ENCODE measurements at places on chromosomes 12 and 14.

- no peak for DNase-seq
These were observed 15.2 kb downstream of the STON2 start for GRCh38 chr14:81384900-81385299.

- no peak for DNase-seq
These were observed 821.3 kb upstream of the TMEM132C start for GRCh38 chr12:127445581-127446139.

GRCh38 chr12:77795699-77796098 lies 35.0 kb upstream of the NAV3 start:
- no peak for DNase-seq

- no peak for DNase-seq
These were observed 32.0 kb downstream of the RTL1 start for GRCh38 chr14:100871234-100872186.

GRCh38 chr12:119989731-119990381 lies 820 bp downstream of the BICDL1 start:
- DNase-seq: peak; percentile 76

DNA sequence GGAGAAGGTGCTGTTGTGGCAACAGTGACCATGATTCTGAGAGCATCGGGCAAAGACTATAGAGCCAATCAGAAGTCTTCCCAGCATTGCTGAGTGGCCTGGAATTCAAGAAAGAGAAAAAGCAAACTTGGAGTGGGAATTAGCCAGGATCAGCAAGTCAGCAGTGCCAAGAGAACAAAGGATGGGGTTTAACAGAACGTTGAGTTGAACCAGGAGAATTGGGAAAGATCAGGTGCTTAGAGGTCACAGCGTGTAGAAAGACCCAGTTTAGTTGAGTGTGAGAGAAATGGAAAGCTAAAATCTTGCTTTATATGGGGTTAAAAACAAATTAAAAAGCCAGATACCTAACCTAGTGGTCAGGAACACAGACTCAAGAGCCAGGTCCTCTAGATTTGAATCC lies 90.5 kb upstream of the DNM1L start:
- no peak for DNase-seq

DNA sequence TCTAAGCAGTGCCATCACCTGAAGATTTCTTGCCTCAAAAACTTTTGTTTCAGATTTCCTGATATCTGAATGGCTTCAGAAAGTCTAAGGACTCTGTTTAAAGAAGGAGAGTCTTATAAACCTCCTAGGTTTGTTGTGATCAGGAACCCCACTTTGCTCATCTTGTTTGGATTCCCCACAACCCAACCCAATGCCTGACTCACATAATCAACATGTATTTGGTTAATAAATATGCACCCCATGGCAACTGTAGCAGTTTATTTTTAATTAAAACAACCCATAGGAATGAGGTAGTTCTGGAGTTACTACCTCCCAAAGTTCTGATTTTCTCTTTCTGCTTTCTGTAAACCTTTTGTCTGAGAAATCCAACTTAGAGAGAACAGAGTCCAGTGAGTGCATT lies 51.5 kb downstream of the DBX2 start:
- no peak for DNase-seq

DNA sequence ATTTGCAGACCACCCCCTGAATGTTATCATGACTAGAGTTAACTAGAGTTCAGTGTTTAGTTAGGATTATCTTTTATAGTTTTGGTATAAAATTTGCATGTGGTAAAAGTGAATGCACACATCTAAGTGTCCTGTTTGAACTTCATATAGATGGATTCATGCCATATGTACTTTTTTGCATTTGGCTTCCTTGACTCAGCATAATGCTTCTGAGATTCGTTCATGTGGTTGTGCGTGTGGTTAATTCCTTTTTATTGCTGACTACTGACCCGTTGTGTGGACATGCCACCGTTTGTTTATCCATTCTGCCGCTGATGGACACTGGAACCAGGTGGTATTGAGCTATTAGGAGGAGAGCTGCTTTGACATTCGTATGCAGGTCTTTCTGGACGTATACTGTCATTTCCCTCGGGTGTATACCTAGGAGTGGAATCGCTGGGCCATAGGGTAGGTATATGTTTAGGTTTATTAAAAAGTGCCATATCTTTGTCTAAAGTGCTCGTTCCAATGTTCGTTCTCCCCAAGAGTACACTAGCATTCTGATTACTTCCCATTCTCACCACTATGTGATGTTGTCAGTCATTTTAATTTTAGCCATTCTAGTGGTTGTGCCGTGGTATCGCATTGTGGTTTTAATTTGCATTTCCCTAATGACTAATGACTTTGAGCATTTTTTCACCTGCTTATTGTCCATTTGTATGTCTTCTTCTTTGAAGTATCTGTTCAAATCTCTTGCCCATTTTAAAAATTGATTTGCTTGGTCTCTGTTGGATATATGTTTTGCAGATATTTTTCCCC lies 37.7 kb downstream of the RIN3 start:
- no peak for DNase-seq

- no peak for DNase-seq
These were observed 290.8 kb upstream of the MDGA2 start for GRCh38 chr14:47966076-47966810.

DNA sequence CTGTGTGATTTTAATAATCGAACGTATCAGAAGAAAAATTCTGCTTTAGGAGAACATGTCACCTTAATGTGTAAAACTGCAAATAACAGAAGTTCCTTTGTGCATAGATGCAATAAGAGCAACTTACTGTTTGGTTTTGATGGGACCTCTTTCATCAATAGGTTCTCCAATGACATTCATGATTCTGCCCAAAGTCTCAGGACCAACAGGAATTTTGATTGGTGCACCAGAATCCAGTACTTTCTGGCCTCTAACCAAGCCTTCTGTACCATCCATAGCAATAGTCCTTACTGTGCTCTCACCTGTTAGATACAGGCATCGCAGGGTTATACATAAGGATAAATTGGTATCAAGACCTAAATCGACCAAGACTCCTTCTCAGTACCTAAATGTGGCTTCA lies 1.1 kb downstream of the ATP5F1B start:
- DNase-seq: no peak

DNA sequence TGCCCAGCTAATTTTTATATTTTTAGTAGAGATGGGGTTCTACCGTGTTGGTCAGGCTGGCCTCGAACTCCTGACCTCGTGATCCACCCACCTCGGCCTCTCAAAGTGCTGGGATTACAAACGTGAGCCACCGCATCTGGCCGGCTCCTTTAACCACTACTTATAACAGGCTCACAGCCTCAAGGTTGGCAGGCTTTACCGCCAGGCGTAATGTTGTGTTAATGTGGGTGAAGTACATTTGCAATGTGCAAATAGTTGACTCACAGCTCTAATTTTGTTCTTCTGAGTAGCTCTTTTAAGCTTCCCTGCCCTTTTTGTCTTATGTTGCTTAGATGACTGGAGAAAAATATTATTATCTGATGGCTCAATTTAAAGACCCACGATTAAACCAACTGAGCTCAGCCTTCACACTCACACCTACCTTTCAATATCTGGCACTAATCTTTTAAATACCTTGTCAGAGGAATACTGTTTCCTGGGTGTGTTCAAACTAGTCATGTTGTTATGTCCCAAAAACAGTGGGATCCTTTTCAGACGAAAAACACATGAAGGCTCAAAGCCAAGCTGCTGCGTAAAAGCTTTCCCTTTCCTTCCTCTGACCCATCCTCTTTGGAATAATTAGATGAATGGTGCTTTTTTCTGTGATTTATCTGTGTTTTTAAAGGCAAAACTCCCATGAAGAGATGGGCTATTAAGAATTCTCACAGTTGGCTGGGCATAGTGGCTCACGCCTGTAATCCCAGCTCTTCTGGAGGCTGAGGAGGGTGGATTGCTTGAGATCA lies 57.2 kb upstream of the USP44 start:
- no peak for DNase-seq

DNA sequence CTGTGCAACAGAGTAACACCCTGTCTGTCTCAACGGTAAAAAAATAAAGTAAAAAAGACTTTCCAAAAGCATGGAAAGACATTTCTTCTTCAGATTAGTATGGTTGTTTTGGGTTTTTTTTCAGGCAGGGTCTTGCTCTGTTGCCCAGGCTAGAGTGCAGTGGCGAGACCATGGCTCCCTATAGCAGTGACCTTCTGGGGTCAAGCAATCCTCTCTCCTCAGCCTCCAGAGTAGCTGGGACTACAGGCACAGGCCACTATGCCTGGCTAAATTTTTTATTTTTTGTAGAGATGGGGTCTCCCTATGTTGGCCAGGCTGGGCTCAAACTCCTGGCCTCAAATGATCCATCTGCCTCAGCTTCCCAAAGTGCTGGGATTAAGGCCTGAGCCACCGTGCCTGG lies 72.8 kb downstream of the KDM2B start:
- no peak for DNase-seq

DNA sequence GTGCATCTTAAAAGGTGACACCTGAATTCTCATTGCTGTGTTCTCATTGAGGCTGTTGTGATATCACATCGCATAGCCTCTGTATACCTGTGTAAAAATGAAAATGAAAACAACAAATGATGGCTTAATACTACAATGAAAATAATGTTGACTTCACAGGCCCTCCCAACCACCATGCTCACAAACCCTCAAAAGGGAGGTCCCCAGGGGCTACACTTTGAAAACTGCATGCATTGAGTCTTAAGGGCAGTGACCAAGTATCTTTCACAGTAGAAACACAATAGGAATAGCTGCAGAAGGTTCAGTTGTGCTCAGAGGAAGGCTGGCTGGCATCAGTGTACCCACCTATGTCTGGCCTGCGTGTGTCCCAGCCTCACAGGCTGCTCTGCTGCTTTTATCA lies 27.6 kb upstream of the KCNK13 start:
- DNase-seq: no peak

GRCh38 chr14:104563742-104564615 lies 15.6 kb upstream of the C14orf180 start:
- peak; percentile 76 for DNase-seq

- no peak for DNase-seq
These were observed 100.7 kb downstream of the DUSP16 start for GRCh38 chr12:12461923-12462315.

GRCh38 chr12:31582155-31582554 lies 8.8 kb downstream of the DENND5B start:
- no peak for DNase-seq

- peak; percentile 70 for DNase-seq
These were observed 139.6 kb downstream of the PRKCH start for GRCh38 chr14:61460718-61461611.

DNA sequence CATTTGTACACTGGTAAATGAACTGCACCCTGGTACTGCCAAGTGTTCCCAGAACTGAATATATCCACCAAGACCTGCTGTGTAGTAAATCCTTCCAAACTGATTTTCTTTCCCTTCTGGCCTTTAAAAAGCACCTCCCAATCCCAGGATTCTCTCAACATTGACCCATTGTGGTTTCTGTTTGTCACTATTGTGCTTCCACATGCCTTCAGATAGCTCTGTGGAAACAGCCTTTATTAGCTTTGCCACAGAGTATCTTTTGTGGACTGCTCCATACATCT lies 949 bp upstream of the KIF21A start:
- DNase-seq: no peak

DNA sequence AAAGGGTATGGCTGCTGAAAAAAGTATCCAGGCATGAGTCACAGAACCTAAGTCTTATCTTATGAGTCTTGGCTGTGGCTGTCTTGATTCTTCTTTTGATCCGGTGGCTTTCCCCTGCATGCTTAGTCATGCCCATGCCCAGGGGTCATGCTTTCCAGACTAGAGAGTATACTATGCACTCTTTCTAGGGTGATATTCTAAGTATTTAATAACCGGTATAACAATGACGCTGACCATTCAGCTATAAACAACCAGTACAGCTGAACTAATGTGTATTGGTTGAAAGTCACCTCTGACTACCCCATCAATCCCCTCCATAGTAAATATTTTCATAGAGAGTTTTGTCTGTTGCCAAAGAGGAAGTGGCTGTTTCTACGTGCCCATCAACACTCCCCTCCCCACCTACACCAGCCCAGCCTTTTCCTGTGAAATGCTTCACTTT lies 34.7 kb upstream of the NRXN3 start:
- no peak for DNase-seq

DNA sequence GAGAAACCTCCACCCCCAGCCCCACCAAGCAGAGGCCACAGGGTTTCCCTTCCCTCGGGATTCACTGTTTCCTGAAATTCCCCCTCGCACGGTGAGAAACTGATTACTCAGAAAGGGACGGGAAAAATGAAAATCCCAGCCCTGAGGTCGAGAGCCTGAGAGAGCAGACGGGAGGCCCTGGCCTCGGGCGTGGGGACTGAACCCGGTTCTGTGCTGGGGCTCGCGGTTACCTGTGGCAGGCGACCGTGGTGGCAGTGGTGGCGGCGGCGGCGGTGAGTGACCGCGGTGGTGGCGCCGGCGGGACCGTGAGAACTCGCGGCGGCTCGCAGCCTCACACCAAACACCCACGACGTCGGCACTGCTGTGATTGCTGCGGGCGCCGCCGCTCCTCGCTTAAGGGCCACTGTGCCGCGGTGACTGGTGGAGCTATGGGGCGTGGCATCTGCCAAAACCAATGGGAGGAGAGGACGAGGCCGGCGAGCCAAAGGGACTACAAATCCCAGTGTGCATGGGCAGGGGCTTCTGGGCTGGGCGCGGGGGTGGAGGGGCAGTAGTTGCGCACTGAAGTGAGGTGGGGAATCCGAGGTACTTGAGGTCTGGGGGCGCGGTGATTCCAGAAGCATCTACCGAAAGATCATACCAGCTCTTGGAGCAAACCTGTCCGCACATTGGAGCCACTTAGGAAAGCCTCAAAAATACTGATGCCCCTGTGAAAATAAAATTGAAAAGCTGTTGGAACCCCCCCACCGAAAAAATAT lies at the start of gene LGMN:
Gene LGMN, minus strand, starts transcription at position 369 of the 758 bp plus-strand sequence. CDS start 15,841 bp downstream, outside the sequence.
- peak; percentile 92 for DNase-seq

DNA sequence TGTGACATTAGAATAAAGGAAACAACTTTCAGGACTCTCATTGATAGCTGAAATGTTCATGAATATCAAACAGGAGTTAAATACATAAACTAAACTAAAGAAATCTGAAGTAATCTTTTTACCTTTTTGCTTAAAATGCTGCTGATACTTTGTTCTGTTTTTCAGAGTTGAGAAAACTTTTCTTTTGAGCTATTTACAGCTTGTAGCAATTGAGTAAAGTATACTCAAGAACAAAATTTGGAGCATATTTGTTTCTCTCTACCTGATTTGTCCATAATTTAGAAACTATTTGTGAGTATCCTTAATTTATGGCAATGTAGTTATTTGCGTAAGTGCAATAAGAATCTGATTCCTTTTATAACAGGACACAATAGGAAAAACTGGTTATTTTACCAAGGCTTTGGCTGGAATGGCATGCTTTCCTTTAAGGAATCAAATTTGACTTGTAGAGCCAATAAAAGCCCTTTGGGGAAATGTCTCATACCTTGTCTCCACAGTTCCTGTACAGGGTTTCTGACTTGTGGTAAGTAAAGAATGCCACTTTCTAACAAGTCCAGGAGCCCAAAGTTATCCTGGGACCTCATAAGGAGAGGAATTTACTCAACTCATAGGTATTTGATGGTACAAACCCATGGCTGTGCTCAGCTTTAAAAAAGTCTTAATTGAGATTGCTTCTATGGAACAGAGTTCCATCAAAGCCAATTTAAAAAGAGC lies 195.7 kb downstream of the TMEM117 start:
- no peak for DNase-seq

- DNase-seq: peak; percentile 54
These were observed 67.9 kb upstream of the BEGAIN start for GRCh38 chr14:100654814-100655740.

All from CD4-positive, alpha-beta T cell treated with Interleukin-6 for 4 hours (primary cell).